ENCODE measurements at places on chromosomes 2 and 18.

DNA sequence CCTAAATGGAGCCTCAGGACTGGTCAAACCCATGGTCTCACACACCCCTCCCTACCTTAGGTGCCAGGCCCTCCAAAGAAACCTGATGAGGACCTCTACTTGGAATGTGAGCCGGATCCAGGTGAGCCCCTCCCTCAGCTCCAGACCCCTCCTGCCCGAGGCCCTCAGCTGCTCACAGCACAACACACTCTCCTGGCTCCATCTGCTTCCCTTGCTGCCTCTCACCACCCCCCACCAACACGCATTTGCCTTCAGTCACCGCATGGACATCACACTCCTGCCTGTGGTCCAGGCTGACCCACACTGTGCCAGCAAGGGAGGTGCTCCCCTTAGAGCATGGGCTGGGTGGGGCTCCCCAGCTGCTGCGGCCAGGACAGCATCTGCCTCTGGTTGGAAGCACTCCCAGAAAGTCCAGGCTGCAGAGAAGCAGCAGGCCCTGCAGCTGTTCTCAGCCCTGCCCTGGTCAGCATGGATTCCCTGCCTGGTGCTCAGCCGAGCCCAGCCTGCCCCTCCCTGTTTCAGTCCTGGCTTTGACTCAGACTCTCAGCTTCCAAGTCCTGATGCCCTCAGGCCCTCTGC is 15.1 kb downstream of the SH2D6 start:
- DNase-seq: peak; percentile 84

DNA sequence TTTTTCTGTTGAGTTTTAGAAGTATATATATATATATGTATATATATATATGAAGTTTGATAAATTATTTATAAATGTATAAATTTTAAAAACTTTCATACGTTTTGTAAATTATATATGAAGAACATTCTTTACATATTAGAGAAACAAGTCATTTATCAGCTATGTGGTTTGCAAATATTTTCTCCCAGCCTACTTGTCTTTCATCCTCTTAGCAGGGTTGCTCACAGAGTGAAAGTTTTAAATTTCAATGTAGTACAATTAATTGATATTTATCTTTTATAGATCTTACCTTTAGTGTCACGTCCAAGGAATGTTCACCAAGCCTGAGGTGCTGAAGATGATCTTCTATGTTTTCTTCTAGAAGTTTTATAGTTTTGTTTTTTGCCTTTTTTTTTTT is 78.3 kb upstream of the HS6ST1 start:
- DNase-seq: no peak

DNA sequence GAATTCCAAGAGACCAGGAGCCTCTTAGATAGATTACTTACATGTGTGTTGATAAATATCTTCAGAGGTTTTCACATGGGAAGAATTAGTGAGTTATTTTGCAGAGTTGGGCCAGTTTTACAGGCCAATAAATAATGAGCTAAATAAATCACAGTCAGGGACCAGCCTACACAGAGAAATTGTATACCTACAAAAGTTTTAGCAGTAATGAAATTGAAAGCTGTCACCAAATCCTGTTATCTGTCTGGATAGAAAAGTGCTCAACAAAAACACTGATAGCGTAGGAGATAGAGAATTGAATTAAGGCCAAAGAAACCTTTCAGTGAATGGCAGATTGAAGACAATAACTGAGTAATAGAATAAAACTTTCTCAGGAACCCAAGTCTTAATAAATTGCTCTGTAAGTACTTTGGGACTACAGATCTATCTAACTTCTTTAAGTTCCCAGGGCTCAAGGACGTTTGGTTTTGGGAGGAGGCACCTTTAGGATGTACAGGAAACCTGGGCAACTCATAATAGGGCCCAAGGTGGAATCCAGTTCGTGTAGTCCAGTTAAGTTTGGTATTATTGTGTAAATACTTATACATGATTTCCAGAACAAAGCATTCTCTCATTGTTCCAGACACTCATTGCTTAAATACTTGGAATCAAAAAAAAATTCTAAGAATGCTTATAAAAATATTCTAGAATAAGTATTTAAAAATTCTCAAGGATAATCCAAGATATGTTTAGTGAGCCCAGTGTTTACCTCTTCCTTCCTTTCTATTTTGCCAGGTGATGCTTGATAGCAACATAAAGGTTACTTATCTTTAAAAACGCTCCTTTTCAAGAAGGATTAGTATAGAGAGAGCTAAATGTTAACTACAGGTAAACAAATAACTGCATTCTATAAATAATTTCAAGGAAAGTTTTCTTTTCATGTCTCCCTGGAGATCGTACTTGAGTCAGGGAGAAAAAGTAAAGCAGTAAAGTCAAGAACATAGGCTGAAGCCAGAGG is 134.5 kb downstream of the NCKAP5 start:
- DNase-seq: no peak

- no peak for DNase-seq
Measured at GRCh38 chr2:46699934-46700256, 215.7 kb downstream of the MCFD2 start.

GRCh38 chr2:43057026-43057741 is 169.2 kb downstream of the ZFP36L2 start:
- peak; percentile 44 for DNase-seq

GRCh38 chr18:50172367-50172766 is 22.6 kb downstream of the MYO5B start:
- no peak for DNase-seq

GRCh38 chr2:43631618-43632317 is 5.3 kb upstream of the PLEKHH2 start:
- DNase-seq: no peak

DNA sequence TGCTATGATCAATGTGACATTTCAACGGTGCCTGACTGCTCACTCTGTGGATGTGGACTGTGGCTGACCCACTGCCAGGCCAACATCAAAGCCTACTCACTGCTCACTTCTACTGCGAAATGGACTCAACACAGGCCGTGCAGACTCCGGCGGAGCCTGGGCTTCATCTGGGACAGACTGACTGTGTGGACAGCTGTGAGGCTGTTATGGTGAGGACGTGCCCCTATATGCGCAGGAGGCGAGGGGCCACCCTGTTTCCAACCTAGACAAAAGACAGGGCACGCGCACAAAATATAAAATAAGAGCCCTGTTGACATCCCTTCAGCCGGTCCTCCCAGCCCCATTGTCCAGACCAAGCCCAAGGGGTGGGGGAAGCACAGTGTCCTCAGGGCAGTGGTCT is 514.4 kb upstream of the RAB6C start:
- no peak for DNase-seq

- DNase-seq: peak; percentile 24
Measured at GRCh38 chr2:65204461-65205210, 23.0 kb upstream of the ACTR2 start.

- peak; percentile 43 for DNase-seq
Measured at GRCh38 chr2:28674062-28674712, 77.4 kb upstream of the PPP1CB start.

- DNase-seq: no peak
Measured at GRCh38 chr18:62175521-62175920, 11.3 kb downstream of the PIGN start.

DNA sequence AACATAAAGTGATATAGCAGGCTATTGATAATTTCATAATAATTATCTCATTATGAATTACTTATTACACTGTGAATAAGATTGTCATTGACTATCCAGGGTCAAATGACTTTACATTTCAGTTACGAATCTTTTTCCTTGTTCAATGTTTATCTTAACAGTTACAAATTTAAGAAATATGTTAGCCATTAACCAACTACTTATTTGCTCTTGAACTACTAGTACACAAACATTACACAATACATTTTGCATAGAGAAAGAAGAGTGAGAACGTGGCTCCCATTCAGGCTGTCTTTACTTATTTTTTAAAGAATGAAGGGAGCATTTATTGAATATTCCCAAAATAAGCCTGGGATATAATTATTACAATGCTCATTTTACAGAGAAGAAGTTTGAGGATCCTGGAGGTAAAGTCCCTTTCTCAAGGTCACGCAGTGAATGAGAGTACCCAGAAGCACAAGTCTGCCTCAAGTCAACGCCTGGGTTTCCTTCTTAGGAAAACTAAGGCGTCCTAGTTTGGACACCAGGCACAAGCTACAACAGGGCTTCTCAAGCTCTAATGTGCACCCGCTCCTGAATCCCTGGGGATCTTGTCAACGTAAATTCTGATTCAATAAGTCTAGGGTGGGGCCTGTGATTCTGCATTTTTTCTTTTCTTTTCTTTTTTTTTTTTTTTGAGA is 164.2 kb downstream of the FIGN start:
- no peak for DNase-seq

GRCh38 chr2:56266761-56267414 is 83.1 kb downstream of the CCDC85A start:
- DNase-seq: no peak

GRCh38 chr18:57253903-57254302 is 98.5 kb upstream of the ST8SIA3 start:
- DNase-seq: no peak

DNA sequence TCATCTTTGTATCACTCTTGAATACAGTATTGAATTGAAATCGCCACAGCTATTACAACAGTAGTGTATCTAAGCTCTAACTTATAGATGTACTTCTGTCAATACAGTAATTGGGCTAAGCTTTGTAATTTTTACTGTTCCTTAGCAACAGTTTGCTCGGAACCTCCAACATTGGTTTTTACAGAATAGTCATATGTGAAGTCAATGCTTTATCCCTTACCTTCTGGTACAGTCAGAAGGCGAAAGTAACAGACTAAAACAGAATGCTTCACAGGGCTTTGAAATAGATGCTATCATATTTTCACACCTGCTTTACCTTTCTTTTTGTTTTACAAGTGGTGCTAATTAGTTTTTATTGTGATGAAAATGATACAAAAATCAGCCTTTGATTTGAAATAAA is 46.9 kb upstream of the CYP20A1 start:
- DNase-seq: no peak

- DNase-seq: no peak
Measured at GRCh38 chr2:62330959-62331358, 135.0 kb downstream of the B3GNT2 start.

GRCh38 chr2:169265591-169265990 is 96.7 kb downstream of the LRP2 start:
- DNase-seq: no peak

DNA sequence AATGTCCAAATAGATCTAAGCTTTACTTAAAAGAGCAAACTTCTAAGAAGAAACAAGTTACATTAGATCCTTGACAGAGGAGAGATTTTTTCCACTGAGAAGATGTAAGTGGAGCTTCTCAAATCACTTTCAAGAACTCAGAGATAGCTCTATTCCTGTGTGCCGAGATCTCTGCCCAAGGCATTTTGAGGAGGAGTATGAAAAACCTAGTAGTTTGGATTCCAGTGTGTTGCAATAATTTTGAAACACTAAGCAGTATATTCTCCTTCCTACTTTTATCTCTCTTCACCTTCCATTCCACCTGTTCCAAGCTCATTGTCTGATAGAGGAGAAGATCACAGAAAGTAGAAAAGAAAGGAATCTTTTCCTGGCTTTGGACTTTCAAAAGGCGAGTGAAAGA is 192.0 kb upstream of the TANK start:
- peak; percentile 55 for DNase-seq

GRCh38 chr18:77003316-77003715 is 129.3 kb downstream of the MBP start:
- no peak for DNase-seq

GRCh38 chr2:226796012-226796839 is 3.4 kb downstream of the IRS1 start:
- no peak for DNase-seq

DNA sequence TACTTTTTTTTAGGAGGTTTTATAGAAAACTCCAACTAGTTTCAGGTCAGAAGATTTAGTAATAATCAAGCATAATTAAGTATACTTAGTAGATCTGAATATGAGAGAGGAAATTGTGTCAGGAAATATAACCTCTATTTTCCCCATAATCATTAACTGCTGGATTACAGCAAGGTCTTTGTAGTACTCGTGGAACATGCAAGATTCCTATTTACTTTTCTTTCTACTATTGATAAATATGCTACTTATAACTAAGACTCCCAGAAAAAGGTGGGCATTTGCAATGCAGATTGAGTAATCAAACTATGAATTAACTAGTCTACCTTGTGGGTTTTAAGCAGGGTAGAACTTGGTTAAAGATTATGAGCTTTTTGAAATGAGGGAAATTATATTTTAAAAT is 570.1 kb downstream of the LRP1B start:
- no peak for DNase-seq

All from NCI-H226 (cell line).